ENCODE measurements at places on chromosomes 12 and 14.

DNA sequence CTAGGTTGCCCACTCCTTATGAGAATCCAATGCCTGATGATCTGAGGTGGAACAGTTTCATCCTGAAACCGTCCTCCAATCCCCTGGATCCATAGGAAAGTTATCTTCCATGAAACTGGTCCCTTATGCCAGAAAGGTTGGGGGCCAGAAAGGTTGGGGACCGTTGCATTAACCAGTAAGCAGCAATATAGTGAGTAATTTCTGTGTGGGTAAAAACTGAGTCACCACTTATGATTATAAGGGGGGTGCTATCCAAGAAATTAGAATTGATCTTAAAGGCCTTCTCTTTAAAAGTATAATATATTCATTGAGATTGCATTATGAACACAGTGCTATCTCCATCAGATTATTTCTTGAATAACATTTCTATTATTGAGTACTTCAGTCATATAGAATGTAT lies 97.2 kb downstream of the PCNX1 start:
- no peak for DNase-seq

GRCh38 chr12:6605421-6606330 lies 1.5 kb downstream of the CHD4 start:
- DNase-seq = no peak

DNA sequence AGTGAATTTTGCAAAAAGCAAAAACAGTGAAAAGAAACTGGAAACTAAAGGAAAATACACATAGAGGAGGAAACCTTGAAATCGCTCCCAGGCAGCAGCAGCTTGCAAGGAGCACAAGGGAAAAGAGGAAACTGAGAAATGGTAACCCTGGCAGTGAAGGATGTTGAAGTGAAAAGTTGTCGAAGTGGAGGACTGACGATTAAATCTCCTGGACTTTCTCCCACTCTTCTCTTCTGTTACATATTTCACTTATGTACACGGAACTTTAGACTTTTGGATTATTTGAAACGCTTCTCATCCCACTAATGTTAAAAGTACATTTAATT lies 388.8 kb upstream of the USP15 start:
- DNase-seq = peak; percentile 11

GRCh38 chr12:6213969-6214368 lies 13.8 kb downstream of the CD9 start:
- DNase-seq = no peak

DNA sequence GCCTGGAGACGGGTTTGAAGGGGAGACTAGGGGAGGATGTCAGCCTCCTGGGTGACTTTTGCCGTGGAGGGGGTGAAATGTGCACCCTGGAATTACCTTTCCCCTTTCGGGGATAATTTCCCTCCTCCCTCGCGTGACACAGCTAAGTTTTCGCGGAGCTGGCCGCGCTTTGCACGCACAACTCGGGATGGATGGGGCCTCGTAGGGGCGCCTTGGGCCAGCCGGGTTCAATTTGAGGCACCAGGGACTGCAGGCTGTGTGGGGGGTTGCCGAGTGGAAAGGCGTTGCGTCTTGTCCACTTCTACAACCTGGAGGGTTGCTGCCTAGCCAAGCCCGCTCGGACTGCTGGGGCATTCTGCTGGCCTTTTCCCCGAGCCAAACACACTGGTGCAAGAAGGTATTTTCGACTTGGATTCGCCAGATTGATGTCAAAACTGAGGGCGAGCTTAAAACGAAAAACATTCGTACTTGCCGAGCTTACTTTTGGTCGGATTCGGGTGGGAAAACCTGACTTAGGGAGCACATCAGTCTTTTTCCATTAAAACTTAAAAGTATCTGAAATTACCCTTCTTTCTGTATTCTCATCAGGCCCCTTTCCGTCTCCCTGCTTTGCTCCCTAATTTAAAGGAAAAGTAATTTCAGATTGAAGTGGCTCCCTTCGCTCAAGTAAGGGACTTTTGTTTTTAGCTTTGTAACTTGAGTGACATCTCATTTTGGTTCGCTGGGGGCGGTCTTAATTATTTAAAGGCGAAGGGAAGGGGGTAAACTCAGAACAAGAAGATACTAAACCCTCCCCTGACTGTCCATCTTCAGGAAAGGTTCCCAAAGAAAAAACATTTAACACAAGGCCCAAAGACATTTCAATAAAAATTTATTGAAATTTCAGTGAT lies 14.3 kb downstream of the TBX3 start:
- no peak for DNase-seq

DNA sequence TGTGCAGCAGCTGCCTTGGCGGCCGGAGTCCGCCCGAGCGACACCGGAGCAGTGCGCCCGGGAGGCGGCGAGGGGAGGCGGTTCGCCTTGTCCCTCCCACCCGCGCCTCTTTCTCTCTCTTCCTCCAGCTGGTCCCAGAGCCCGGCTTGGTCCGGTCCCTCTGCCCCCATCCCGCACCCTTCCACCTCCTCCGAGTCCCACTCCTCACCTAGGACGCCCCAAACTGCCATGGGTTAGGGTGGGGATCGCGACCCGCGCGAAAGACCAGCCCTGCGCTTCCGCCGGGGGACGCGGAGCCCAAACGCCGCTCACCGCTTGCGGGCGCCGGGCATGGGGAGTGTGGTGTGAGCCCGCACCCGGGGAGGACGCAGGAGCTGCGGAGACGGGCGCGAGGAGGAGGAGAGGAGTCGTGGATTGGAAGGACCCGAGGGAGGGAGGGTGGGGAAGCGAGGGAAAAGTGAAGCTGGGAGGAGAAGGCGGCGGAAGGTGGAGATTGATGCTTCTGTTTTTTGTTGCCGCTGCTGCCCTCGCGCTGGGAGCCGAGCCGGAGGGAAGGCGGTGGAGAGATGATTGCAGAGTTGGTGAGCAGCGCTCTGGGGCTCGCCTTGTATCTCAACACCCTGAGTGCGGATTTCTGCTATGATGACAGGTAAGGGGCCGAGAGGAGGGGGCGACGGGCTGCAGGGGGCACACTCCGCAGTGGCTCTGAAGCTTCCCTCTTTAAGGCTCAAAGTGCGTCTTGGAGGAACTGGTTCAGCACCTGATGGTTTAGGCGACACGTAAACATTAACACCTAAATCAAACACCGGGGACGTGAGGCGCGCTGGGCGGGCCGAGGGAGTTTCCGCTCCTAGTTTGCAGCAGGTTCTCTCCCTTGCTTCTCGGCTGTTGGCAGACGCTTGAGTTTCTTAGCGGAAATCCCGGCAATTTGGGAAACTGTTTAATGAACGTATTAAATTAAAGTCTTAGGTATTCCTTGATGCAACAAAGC lies 610 bp downstream of the TMTC2 start:
- DNase-seq = peak; percentile 60
